ENCODE measurements at places on chromosomes 2 and 18.

DNA sequence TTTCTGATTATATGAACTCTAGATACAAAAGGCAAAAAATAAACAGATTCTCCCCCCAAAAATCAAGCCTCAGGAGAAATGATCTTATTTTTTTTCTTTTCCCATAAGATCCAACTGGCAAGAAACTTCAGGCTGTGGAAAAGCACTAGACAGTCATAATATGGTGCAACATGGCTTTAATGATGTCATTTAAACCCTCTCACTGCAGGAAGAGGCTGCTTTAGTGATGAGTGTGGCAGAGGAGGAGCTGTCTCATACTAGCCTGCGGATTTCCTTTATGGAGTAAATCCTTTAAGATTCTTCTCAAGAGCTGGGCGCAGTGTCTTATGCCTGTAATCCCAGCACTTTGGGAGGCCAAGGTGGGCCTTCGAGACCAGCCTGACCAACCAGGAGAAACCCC lies 83.3 kb upstream of the CD28 start:
- no peak overlapping the region for H3K4me3 ChIP-seq
- H3K27me3 ChIP-seq, result no peaks in the 10 kb centered on the region
- DNase-seq, result no peak
- no peak overlapping the region for H3K27ac ChIP-seq
- peaks cover 7% of the 10 kb centered on the region for H3K4me1 ChIP-seq

- H3K27me3 ChIP-seq, result no peaks in the 10 kb centered on the region
- H3K4me1 ChIP-seq, result peaks cover 44% of the 10 kb centered on the region
- H3K4me3 ChIP-seq, result peak overlapping the region; percentile 60
- no peaks in the 10 kb centered on the region for H3K36me3 ChIP-seq
Observed at GRCh38 chr18:75208836-75209128, 157 bp downstream of the PTGR3 start.

DNA sequence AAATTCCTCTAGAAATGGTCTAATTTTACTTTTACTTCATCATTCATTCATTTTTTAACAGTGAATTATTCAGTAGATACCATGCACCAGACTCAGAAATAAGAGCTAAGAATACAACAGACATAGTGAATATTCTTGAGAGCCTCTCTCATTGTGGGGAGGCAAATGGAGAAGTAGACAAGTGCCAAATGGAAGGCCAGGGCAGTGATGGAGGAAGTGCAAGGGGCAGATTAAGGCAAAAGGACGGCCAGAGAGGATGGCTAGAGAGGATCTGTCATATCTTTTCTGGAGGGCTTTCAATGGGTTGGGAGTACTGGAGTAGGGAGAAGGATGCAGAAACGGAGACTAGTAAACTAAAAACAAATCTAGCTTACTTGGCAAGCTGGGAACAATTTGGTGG lies 19.0 kb upstream of the RMDN2 start:
- H3K4me1 ChIP-seq, result no peaks in the 10 kb centered on the region
- H3K4me3 ChIP-seq, result no peak overlapping the region
- H3K36me3 ChIP-seq, result no peaks in the 10 kb centered on the region
- H3K27me3 ChIP-seq, result no peaks in the 10 kb centered on the region
- no peak for DNase-seq

DNA sequence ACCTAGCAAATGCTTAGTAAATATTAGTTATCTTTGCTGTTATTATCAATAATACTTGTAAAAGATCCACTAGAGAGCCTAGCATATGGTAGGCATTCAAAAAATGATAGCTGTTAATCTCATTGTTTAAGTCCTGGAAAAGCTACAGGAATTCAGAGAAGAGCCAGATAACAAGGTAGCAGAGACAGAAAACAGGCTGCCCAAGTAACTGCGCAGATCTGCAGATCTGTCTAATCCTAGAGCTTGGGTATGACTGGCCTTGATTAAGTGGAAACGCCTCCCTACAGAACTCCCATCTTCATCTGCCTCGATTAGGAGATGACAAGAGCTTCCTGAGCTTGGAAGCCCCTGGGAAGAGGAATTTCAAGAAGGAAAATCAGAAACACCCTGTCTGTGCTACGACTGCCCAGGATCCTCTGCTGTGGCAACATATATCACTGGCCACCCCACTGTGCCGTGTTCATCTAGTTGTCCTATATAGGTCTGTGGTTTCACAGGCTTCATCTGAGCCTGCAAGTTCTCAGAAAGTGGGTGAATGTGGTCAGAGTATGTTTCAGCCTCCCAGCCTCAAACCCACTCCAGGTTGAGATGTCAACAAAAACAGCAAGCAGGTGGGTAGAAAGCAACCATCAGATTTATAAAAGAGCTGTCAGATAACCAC lies 151.5 kb upstream of the PKDCC start:
- H3K4me1 ChIP-seq, result peaks cover 27% of the 10 kb centered on the region
- DNase-seq, result peak; percentile 61
- no peak overlapping the region for H3K4me3 ChIP-seq
- no peaks in the 10 kb centered on the region for H3K36me3 ChIP-seq

- no peak for DNase-seq
- H3K4me3 ChIP-seq, result no peak overlapping the region
- H3K27ac ChIP-seq, result no peak overlapping the region
- no peaks in the 10 kb centered on the region for H3K27me3 ChIP-seq
- H3K36me3 ChIP-seq, result no peaks in the 10 kb centered on the region
Observed at GRCh38 chr2:25215232-25215631, 46.9 kb upstream of the POMC start.

DNA sequence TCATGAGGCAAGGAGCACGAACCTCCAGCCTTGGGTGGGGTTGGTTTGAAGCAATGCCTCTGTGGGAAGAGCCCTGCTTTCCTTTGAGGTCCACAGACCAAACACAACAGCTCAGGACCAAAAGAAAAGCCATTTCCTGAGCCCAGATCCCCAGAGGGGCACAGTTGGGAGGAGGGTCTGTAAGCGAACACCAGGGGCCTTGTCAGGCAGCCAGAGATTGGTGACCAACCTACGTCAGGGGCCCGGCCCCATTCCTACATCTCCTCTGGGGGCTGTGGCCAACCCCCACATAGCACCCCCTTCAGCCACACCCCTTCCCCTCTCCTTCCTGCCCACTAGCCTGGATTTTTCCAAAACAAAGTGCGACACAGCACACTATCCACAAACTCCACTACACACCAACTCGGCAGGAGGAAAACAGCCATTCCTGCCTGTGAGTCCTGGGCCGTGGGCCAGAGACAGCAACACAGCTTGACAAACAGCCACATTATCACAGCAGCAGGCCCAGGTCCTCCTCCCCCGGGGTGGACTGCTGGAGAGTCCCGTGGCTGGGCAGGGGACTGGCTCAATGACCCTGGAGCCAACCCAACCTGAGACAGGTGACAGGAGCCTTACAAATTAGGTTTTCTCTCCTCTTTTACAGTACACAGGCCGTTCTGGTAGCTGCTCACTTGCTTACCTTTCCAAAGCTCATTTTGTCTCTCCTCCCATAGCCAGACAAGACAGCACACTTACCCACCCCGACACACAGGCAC lies 98.8 kb downstream of the TNS1 start:
- H3K4me3 ChIP-seq, result no peak overlapping the region
- DNase-seq, result no peak
- H3K4me1 ChIP-seq, result no peaks in the 10 kb centered on the region
- H3K36me3 ChIP-seq, result no peaks in the 10 kb centered on the region
- H3K27me3 ChIP-seq, result no peaks in the 10 kb centered on the region
- H3K27ac ChIP-seq, result no peak overlapping the region

DNA sequence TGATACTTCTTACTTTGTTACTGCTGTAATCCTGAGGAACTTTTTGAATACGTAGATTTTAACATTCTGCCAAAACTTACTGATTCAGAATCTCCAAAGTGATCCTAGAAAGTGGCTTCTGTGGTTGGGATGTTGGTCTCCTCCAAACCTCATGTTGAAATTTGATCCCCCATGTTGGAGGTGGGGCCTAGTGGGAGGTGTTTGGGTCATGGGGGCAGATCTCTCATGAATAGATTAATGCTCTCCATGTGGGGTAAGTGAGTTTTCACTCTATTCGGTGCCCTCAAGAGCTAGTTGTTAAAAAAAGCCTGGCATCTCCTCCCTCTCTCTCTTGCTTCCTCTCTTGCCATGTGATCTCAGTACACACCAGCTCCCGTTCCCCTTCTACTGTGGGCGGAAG lies 329.9 kb downstream of the HRH4 start:
- H3K36me3 ChIP-seq, result no peaks in the 10 kb centered on the region
- H3K27me3 ChIP-seq, result no peaks in the 10 kb centered on the region
- no peaks in the 10 kb centered on the region for H3K4me1 ChIP-seq
- no peak for DNase-seq
- H3K27ac ChIP-seq, result no peak overlapping the region

DNA sequence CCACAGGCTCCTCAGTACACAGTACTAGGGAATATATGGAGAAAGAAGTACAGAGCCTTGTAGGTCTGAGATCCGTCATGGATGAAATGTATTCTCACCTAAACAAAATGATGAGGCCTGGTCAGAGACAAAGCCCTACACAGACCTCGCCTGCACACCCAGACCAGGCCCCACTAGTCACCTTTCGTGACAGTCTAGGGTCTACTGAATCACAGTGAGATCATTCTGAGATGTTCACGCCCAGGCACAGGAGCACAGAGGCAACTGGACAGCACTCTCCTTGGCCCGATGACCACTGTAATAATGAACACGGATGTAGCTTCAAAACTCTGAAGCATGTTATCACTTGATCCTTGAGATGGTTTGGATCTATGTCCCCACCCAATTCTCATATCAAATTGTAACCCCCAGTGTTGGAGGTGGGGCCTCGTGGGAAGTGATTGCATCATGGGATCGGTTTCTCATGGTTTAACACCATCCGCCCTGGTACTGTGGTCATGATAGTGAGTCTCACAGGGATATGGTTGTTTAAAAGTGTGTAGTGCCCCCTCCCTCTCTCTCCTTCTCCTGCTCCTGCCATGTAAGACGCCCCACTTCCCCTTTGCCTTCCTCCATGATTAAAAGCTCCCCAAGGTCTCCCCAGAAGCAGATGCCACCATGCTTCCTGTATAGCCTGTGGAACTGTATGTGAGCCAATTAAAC lies 15.1 kb downstream of the DOCK10 start:
- peaks cover 79% of the 10 kb centered on the region for H3K4me1 ChIP-seq
- no peak for DNase-seq
- H3K36me3 ChIP-seq, result no peaks in the 10 kb centered on the region
- H3K27ac ChIP-seq, result no peak overlapping the region
- H3K27me3 ChIP-seq, result no peaks in the 10 kb centered on the region
- H3K4me3 ChIP-seq, result no peak overlapping the region

DNA sequence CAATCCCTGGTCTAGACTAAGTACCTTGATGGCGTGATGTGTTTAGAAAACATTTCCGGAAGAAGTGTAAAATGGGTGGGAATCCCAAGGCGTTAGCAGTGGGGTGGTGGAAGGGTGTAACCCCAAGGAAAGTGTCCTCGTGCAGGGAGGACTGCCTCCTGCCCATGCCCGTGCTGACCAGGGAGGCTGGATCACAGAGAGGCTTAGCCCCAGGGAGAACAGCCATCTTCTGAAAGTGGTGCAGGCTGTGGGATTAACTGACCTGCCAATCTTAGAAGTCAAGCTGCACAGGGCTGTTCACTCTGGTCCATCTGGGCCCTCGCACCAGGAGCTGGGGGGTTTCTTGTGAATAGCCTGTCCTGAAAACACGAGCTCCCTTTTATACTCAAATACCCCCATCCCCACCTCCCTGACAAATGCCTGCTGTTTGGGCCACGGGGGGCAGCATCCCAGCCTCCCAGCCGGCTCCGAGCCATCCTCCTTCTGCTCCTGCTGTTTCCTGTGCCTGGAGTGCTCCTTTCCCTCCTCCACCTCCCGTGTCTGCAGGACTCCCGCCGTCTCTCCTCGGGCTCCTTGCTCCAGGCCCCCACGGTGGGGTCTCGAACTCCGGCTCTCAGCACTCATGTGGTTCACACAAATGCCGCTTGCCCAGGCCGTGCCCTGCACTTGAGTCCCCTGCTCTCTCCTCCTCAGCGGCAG lies 52.1 kb upstream of the PXDN start:
- no peak overlapping the region for H3K4me3 ChIP-seq
- no peaks in the 10 kb centered on the region for H3K27me3 ChIP-seq
- H3K36me3 ChIP-seq, result no peaks in the 10 kb centered on the region
- H3K4me1 ChIP-seq, result no peaks in the 10 kb centered on the region
- H3K27ac ChIP-seq, result no peak overlapping the region
- no peak for DNase-seq

DNA sequence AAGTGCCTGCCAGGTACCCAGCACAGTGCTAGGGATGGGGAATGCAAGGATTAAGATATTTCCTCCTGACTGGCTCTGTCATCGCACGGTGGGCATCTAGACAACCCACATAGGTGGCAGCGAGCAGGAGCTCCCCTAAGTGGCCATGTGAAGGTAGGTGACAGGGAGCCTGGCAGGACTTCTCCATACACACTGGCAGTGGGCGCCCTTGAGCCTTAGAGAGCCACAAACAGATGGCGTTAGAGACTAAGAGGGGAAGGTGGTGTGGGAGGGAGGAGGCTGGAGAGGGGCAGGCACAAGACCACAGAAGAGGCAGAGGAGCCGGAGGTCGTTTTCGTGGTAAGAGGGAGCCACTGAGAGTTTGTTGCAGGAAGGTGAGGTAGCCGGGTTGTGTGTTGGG lies 15.2 kb downstream of the PRELID3A start:
- no peaks in the 10 kb centered on the region for H3K27me3 ChIP-seq
- H3K36me3 ChIP-seq, result no peaks in the 10 kb centered on the region
- no peak for DNase-seq
- H3K27ac ChIP-seq, result no peak overlapping the region
- no peaks in the 10 kb centered on the region for H3K4me1 ChIP-seq

DNA sequence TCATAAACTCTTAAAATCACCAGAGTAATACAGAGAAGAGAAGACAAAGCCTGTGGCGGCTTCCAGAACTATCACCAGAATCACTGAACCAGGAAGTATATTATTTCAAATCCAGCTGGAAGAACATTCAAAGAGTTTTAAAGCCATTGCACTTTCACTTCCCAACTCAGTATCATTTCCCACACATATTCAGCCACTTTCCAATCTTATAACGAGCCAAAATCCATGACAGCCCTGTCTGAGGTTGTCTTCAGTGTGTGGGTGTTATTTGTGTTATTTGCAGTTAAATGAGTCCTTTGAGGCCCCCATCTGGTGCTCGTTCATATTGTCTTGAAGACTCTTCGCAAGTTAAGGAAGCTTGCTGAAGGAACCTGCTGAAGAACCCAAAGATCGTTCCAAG lies 559.9 kb downstream of the TSN start:
- no peaks in the 10 kb centered on the region for H3K27me3 ChIP-seq
- no peaks in the 10 kb centered on the region for H3K4me1 ChIP-seq
- no peak overlapping the region for H3K27ac ChIP-seq
- DNase-seq, result no peak
- H3K4me3 ChIP-seq, result no peak overlapping the region

DNA sequence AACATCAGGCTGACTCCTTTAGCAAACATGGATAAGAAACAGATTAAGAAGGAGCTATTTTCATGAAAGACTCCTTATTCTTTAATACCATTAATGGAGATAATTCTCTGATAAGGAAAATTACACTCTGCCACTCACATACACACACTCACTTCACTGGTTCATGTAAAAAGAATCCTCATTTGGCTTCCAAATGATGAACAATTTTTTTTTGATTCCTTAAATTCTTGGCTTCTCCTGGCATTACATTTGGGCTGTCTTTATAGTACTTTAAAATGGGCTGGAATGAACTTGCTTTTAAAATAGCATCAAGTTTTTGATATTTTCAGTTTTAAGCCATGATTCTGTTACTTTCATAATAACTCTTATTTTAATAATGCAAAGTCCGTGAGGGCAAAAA lies 328.6 kb downstream of the SLC8A1 start:
- no peak overlapping the region for H3K27ac ChIP-seq
- no peak overlapping the region for H3K4me3 ChIP-seq
- no peaks in the 10 kb centered on the region for H3K36me3 ChIP-seq
- no peaks in the 10 kb centered on the region for H3K27me3 ChIP-seq
- no peaks in the 10 kb centered on the region for H3K4me1 ChIP-seq
